Osteocyte (in vitro differentiated cells): ENCODE measurements at places on chromosomes 1 and 21.

GRCh38 chr1:20358761-20359263 is 68.1 kb downstream of the VWA5B1 start:
- H3K36me3 ChIP-seq: no peaks in the 10 kb centered on the region
- H3K4me3 ChIP-seq: no peak overlapping the region

- H3K36me3 ChIP-seq: no peaks in the 10 kb centered on the region
- no peak overlapping the region for H3K4me3 ChIP-seq
These were observed 17.6 kb downstream of the PTGER3 start for GRCh38 chr1:71030026-71030425.

DNA sequence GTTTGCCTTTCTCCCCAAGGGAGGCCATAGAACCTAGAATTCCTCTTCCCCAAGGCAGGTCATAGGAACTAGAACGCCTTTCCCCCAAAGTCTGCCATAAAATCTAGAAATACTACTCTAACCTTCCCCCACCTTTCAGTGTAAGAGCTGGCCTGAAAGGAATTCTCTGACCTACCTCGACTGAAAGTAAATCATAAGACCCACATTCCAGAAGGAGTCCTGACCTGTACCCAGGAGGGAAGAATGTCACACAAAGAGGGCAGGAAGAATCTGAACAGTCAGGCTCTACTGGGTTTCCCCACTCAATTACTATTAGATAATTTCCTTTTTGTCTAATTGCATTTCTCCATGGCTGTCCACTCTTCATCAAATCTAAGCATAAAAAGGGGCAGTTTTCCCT is 5.7 kb upstream of the ATG4C start:
- no peak overlapping the region for H3K27ac ChIP-seq
- peaks cover 6% of the 10 kb centered on the region for H3K4me1 ChIP-seq
- H3K27me3 ChIP-seq: peaks cover 26% of the 10 kb centered on the region

- no peaks in the 10 kb centered on the region for H3K4me1 ChIP-seq
- no peak for DNase-seq
- H3K4me3 ChIP-seq: no peak overlapping the region
These were observed 99.8 kb upstream of the CAMK1G start for GRCh38 chr1:209483691-209484090.

GRCh38 chr1:177907000-177907399 is 62.9 kb downstream of the SEC16B start:
- H3K27ac ChIP-seq: no peak overlapping the region
- DNase-seq: no peak
- H3K27me3 ChIP-seq: peaks cover 22% of the 10 kb centered on the region
- no peaks in the 10 kb centered on the region for H3K4me1 ChIP-seq

DNA sequence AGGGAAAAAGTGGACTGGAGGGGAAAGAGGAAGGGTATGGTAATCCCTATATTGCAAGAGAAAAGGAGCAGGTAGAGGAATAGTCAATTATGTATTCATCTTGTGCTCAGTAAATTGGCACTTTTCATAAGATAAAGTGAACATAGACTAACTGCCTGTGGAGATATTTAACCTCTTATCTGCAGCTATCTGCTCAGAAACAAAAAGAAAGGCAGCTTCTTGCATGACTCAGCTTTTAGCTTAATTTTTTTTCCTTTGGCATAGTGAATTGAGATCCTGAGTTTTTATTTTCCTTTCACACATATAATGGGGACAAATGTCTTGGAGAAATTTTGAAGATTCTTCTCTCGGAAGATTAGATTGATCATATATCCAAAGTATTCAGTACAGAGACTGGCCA is 127.6 kb upstream of the F3 start:
- H3K27ac ChIP-seq: no peak overlapping the region
- no peak for DNase-seq
- H3K36me3 ChIP-seq: no peaks in the 10 kb centered on the region
- H3K4me1 ChIP-seq: peaks cover 6% of the 10 kb centered on the region
- no peak overlapping the region for H3K4me3 ChIP-seq
- peaks cover 4% of the 10 kb centered on the region for H3K27me3 ChIP-seq

DNA sequence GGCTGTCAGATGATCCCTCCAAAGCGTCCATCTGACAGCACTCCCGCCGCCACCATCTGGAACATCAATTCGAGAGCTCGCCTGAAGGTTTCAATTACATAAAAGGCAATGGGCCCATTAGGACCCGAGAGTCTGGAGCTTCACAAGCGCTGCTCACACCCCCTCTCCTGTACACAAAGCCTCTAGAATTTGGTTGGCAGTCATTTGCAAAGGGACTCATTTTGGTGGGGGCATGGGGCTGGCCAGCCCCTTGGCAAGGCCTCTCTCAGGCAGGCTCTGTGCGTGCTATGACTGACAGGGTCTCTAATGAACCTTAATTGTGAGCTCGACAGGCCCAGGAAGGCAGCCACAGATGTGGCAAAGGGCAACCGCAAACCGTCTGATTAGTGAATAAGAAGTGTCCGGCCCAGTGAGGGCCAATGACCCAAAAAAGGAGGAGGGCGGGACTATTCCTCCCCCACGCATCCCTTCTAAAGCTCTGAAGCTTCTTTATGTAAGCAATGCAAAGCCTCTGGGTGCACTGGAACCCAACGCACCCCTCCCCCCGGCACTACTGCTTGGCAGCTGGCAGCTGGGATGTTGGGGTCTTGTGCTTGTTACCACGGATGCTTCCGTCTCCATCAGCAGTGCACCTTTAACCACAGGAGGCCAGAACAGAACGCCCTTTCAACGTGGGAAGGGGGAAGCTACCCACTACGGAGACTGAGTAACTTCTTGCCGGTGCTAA is 79.4 kb downstream of the CAPZB start:
- DNase-seq: no peak
- no peaks in the 10 kb centered on the region for H3K27me3 ChIP-seq
- peak overlapping the region; percentile 77 for H3K27ac ChIP-seq

GRCh38 chr1:99782920-99783319 is 16.5 kb upstream of the FRRS1 start:
- no peak overlapping the region for H3K4me3 ChIP-seq
- H3K36me3 ChIP-seq: no peaks in the 10 kb centered on the region
- no peaks in the 10 kb centered on the region for H3K4me1 ChIP-seq
- H3K27ac ChIP-seq: no peak overlapping the region
- H3K27me3 ChIP-seq: peaks cover 32% of the 10 kb centered on the region

DNA sequence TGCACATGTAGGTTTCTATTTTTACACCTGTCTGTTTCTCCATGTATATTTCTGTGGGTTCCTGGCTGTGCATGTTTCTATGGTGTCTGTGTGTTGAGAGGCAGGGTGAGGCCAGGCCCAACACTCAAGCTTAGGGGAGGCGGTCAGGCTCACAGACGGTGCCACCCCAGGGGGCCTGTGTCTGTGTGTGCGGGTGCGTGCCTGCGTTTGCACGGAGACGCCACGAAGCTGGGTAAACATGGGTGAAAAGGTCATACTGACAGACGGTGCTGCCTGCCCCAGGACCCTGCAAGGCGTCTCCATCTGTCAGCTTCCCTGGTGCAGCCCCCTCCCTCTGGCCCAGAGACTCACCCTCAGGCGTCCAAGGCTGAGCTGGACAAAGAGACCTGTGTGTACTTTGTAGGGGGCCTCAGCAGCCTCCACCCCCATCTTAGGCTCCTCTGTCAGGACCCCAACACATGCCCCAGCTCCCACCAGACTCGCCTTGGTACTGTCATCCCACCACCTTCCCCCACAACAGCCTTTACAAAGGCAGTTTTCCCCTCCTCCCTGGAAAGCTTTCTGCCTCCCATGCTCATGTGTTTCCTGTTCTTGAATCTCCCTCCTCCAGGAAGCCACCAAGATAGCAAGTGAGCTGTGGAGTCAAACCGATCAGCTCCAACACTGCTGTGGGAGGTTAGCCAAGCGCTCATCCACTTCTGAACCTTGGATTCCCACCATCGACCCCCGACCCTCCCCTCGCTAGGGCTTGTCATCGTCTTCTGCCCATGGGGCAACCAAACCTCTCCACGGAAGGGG is 34.1 kb downstream of the PTPRF start:
- no peak overlapping the region for H3K27ac ChIP-seq
- DNase-seq: no peak
- peaks cover 20% of the 10 kb centered on the region for H3K4me1 ChIP-seq
- H3K4me3 ChIP-seq: no peak overlapping the region
- no peaks in the 10 kb centered on the region for H3K36me3 ChIP-seq
